ENCODE measurements at places on chromosomes 5 and 9.

GRCh38 chr5:14006823-14007520 lies 62.5 kb upstream of the DNAH5 start:
- no peak for DNase-seq

- no peak for DNase-seq
Observed at GRCh38 chr9:28342815-28343338, 769.6 kb upstream of the C9orf72 start.

- no peak for DNase-seq
Observed at GRCh38 chr9:113525831-113526230, 62.3 kb downstream of the RGS3 start.

- DNase-seq: no peak
Observed at GRCh38 chr9:76448501-76448900, 10.5 kb upstream of the GCNT1 start.

- no peak for DNase-seq
Observed at GRCh38 chr5:29321591-29321990, 1871.9 kb upstream of the CDH6 start.

DNA sequence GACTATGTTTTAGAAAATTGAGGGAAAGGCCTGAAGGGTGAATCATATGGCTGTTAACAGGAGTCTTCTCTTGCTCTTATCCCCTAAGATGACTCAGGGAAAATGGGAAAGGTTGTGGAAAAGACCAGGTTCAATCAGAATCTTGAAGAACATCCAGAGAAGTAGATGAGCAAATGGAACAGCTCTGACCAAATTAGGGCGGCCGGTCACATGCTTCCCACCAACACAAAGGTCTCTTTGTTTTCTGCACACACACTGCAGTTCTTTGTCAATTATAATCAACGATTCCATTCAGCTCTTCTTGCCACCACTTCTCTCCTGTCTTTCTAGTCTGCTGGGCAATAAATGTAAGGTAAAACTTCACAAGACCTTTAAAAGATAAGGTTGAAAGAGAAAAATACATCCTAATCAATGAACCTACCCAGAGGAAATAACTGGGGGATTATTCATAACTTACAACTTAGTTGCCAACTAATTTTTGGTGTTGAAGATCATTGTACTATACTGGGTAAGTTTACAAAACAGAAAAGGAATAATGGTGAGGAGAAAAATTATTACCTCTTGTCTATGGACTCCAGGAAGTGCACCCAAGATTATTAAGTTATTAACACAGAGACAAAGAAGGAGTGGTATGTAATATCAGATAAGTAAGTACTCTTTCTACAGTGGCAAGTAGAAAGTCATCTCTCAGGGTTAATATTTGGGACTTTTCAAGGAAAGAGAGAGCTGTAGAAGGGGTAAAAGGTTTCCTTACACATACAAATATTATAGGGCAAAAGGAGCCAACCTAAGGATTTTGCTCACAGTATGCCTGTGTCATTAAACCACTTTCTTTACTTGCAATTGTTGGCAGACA lies 441.9 kb upstream of the PIK3R1 start:
- no peak for DNase-seq

GRCh38 chr5:73531356-73531755 lies 33.1 kb downstream of the BTF3 start:
- DNase-seq: no peak

- DNase-seq: no peak
Observed at GRCh38 chr5:45295231-45295630, 400.9 kb downstream of the HCN1 start.

- no peak for DNase-seq
Observed at GRCh38 chr9:16623989-16624743, 246.3 kb downstream of the BNC2 start.

All from DMS 273 treated with DMSO at 0.1 percent for 48 hours (cell line).